Sciatic nerve (tissue), 2 donors: ENCODE measurements at places on chromosomes 12 and 14. TPM values are rescaled to one million over a fixed set of nuclear protein-coding genes. Genes with fewer than 3 reads are reported as not detected.

DNA sequence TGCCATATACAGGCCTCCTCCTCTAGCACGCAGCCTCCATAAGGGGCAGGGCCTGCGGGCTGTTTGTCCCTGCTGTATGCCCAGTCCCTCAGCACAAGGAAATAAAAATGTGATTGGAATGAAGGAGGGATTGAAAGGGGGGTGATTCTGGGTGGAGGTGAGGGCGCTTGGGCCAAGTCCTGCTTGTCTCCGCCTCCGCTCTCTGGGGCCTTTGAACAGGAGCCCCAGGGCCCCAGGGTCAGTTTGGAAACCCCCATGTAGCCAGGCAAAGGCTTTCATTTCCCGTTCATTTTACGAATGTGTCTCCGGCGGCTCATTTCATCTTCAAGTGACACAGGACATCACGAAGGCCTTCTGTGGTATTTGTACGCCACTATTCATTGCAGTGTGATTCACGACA is 4.5 kb upstream of the CACNA2D4 start:
- peak; percentile 38 for DNase-seq

GRCh38 chr14:75673345-75674035 is 12.4 kb downstream of the TTLL5 start:
- DNase-seq: no peak

- no peak for DNase-seq
Measured at GRCh38 chr14:22822016-22822570, 6.9 kb upstream of the SLC7A7 start.

DNA sequence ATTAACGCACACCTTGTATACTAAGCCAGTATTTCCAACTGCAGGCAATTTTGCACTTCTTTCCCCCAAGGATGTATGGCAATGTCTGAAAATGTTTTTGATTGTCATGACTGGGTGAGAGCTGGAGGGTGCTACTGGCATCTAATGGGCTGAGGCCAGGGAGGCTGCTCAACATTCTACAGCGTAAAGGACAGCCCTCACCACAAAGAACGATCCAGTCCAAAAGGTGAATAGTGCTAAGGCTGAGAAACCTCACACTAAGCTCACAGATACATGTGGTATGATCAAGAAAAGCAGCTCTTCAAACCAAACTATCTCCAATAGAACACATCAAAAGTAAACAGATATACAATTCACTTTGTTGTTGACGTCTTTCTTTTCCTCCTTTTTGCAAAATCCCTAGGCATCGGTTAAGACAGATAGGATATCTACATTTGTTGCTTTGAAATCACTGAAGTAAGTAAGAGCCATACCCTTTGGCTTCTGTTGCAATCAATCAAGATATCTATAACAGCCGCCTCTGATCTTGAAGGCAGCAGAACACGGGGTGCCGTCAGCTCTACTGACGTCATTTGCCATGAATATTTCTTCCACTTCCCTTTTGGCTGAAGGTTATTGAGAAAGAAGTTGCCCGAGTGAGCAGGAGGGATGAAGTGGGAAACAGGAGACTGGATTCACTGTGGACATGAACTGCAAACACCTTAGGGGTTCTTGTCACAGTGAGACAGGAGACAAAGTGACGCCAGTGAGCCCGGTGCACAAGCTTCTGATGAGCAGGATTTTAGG is 218.3 kb downstream of the FOXN3 start:
- DNase-seq: no peak

DNA sequence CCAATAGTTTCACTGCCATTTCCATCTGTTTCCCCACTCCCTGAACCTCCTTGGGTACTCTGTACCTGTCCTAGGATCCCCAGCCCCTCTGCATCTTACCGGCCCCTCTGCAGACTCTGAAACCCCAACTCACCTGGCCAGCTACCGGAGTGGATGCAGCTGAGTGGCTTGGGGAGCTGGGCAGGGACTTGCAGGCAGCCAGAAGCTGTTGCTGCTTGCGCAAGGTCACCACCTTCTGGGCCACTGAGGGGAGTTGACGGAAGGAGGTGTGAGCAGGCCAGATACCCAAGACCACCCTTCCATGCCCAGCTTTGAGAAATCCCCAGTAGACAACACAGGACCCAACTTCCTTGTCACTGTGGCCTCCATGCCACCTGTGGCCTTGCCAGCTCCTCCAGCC is 6.3 kb downstream of the AGAP2 start:
- peak; percentile 21 for DNase-seq

- DNase-seq: no peak
Measured at GRCh38 chr12:73308079-73308478, 1035.9 kb downstream of the TRHDE start.

DNA sequence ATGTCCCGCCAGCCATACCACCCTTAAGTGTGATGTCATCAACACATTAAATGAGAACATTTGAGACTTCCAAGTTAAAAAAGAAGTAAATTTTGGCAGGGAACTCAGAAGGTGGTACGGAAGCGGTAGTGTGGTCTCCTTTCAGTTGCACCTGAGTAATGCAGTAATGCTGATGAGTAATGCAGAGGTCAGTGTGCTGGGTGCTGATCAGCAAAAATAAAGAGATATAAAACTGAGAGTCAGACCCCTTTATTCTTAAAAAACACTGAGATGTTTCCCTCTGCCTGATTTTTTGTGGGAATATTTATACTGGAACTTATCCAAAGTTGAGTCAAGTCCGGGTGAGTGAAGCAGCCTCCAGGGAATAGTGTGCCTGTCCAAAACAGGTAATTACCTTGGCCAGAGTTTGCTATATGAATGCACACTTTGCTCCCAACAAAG is 370.6 kb upstream of the PRICKLE1 start:
- DNase-seq: no peak

- DNase-seq: no peak
Measured at GRCh38 chr12:93621986-93622385, 49.5 kb downstream of the SOCS2 start.

DNA sequence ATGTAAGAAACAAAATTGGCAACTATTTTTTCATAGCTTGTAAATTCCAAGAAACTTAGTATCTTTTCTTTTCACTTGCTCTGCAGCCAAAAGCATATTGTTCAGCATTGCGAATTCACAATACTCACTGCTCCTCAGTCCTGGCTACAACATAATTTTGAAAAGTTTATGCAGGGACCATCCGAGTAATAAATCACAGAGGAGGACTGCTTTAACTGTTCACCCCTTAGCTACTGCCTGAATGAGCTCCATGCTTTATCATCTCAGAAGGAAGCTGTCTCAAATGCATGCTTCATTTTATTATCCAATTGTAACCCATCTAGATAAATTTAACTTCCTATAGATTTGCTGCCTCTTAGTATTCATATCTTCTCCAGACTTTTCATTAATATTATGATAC is 827.8 kb downstream of the DIO2 start:
- DNase-seq: no peak

DNA sequence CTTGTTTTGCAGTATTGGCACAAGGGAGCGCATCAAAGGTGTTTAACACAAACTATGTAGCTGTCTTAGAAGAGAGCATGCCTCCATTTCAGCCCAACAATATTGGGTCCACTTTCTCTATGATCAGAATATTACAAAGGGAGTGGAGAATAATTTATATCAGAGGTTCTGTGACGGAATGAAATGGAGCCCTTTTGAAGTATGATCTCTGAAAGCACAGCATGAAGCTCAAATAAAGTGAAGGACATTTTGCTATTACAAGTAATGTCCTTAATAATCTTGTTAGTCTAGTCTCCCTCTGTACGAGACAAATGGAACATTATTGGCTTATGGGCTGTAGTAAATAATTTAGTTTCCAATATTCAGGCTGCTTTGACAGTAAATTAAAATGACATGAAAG is 302.7 kb downstream of the NPAS3 start:
- no peak for DNase-seq

- no peak for DNase-seq
Measured at GRCh38 chr12:106140223-106140986, 1.7 kb upstream of the NUAK1 start.

DNA sequence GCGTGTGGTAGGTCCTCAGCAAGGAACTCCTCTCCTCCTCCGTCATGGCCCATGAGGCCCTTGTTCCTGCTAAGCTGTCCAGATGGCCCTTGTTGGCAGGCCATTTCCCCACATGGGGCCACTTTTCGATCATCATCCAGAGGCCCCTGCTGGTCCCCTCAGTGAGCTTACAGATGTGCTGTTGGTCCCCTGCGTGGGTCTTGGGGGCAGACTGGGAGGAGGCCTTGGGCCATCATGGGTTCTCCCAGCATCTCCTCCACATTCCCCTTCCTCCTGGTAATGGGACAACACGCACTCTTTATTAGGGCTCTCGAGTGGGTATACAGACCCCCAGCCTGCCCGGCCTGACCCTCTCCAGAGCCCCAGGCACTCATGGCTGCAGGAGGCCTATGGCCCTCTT is 114.7 kb downstream of the BEGAIN start:
- no peak for DNase-seq

DNA sequence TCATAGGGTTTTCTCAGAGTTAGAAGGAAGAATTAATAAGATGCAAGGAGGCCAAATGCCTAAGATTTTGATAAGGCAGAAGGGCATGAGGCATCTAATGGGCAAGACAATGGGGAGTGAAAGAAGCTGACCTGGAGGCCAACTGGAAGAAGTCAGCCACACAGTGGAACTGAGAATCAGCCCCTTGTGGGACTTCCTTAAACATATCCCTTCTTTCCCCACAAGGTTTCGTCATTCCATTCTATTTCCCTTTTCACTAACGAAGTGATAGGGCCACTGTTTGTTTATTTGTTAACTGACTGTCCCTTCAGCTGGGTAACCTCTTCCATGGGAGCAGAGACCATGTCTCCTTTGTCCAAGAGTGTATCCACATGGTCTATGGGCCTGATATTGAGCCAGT is 86.2 kb downstream of the HELB start:
- no peak for DNase-seq

DNA sequence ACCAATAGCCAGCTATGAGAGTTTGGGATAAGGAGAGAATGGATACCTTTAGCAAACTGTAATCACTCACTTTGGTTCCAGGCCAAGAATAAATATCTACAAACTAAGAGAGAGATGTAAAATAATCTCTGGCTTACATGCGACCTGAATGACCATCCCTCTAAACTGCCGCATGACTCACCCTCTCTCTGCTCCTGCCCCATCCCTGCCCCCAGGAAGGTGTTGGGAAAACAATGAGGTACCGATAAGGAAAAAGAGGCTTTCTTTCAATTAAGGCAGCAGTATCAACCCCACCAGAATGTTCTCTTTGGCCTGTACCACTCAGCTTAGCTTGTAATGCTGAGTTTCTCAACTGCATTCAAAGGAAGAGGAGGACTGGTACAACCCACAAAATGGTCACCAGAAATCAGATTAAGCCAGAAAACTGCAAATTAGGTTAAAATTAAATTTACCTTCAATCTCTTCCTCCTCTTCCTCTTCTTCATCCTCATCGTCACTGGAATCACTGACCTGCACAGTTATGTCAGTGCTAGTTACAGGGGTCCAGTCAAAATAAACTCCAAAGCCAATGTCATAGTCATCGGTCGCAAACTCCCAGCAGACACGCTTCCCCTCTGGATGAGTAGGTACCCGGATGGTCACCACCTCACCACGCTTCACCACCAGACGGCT is 22.0 kb downstream of the GSTZ1 start:
- DNase-seq: no peak

DNA sequence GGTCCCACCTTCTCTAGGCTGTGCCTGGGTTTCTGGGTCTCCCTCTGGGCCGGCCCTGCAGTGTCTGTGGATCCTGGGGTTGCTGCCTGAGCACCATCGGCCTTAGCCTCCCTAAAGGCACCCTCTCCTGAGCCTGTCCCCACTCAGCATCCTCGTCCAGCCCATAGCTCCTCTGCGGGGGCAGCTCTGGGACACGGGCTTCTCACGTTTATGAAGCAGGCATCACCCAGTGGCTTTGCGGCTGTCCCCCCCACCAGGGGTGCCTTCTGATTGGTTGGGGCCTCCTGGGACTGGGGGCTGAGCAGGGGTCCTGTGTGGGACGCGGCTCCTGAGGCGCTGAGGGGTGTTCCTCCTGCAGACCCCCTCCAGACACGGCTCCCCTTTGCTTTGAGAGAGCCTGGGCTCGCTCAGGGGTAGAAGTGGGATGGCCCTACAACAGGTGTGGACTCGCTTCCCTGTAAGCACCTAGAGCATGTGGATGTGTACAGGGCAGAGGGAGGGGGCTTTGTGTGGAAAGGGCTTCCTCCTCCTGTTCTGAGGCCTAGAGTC is 10.7 kb downstream of the ULK1 start:
- DNase-seq: no peak

- DNase-seq: no peak
Measured at GRCh38 chr12:69115951-69116350, 123.4 kb upstream of the CPSF6 start.

DNA sequence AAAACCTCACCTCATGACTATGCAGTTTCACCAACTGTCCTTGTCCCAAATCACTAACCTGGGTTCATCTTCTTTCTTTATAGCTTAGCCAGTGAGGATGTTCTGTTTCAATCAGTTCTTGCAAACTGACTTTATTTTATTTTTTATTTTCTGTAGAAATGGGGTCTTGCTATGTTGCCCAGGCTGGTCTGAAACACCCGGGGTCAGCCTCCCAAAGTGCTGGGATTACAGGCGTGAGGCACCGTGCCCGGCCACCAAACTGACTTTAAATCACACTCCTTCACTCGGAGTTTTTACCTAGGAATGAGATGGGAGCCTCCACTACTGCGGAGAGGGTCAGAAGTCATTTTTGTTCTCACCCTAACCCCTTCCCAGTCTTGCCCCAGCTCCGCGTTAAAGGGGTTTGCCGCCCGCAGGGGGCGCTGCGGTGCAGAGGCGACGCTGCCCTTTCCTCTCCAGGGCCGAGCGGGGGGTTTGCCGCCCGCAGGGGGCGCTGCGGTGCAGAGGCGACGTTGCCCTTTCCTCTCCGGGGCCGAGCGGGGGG is 7.0 kb upstream of the B4GALNT3 start:
- DNase-seq: peak; percentile 66

DNA sequence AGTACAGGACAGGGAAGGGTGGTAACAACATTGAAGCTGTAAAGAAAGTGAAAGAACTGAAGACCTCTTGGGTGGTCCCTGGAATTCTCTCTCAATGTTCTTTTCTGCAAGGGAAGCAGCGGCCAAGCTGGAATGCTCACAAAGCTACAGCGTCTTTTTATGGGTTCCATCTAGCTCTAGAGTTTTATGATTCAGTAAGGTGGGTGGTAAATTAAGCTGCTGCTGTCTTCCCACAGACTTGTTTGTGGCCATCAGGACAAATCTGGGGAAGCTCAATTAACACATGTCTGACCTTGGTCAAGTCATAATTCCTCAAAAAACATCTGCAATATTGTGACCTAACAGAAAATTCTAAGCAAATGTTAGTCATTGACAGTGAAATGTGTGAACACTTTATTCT is 139.1 kb downstream of the MED13L start:
- no peak for DNase-seq

COPS7A gene
- 47.4 TPM for total RNA-seq

CLEC2A gene
- not detected for total RNA-seq
